Dermis blood vessel endothelial cell (primary cell): ENCODE measurements at places on chromosomes 4 and X. TPM values are rescaled to one million over a fixed set of nuclear protein-coding genes. Genes with fewer than 3 reads are reported as not detected.
A peak's percentile ranks its signal among the peaks of the same experiment; 100 is the strongest.

TMPRSS11F gene
- total RNA-seq = not detected in 2 replicates

DNA sequence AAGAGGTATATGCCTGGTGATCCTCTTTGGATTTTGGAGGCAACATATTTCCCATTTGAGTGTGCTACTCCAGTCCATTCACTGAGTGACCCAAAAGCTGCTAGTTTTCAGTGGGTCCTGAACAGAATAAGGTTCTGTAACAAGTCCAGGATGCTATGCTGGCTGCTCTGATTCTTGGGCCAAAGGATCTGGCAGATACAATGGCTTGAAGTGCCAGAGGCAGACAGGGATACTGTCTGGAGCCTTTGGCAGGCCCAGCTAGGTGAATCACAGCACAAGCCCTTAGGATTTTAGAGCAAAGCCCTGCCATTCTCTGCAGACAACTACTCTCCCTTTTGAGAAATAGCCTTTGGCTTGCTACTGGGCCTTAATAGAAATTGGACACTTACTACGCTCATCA, 40.6 kb downstream of the DCHS2 start:
- no peak for DNase-seq

DNA sequence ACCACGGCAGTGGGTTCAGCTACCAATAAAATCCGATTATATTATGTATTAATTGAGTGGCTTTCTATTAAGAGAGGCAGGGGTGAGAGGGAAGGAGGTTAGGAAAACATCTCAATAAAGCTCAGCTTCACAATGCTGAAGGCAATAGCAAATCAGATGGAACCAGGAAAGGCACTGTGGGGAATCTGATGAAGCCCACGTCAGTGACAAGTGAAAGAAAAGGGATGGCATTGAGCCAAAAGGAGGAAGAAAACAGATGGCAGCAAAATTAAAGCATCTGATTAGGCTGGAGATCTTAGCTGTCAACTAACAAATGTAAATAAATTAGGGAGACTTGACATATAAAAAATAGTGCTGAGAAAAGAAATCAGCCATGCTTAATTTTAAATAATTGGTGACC, 180.9 kb downstream of the RASL11B start:
- DNase-seq = no peak

DNA sequence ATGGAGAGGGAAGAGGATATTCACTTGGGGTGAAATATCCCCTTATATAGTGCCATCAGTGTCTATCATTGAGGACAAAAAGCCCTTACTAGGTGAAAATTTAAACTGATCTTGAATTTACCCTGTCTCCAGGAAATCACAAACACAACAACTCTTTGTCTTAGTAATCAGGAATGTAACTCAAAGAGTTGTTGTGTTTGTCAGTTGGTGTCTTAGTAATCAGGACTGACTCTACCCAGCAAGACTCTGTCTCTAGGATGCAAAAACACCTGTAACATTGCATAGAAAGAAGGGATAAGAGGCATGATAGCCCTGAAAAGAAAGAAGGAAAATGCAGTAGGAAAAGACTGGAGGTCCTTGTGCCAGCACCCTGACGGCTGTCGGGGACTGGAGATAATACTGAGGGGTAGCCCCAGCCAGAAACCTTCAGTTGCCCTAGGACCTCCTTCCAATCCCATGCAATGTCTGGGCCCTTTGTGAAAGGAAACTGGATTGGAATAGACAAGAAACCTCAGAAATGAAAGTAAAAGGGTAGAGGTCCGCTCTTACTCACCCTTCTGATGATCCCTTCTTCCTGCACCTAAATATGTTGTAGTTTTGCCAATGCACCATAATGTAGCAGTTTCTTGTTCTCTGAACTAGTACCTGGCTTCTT, 45.3 kb downstream of the HMGB2 start:
- peak; percentile 32 for DNase-seq

HOPX gene
- total RNA-seq = 2.6 and 3.1 TPM in 2 replicates

- DNase-seq = no peak
Measured at GRCh38 chrX:96449896-96450295, 234.7 kb upstream of the DIAPH2 start.
